ENCODE measurements at places on chromosomes 13 and 19. TPM values are rescaled to one million over a fixed set of nuclear protein-coding genes. Genes with fewer than 3 reads are reported as not detected.

DNA sequence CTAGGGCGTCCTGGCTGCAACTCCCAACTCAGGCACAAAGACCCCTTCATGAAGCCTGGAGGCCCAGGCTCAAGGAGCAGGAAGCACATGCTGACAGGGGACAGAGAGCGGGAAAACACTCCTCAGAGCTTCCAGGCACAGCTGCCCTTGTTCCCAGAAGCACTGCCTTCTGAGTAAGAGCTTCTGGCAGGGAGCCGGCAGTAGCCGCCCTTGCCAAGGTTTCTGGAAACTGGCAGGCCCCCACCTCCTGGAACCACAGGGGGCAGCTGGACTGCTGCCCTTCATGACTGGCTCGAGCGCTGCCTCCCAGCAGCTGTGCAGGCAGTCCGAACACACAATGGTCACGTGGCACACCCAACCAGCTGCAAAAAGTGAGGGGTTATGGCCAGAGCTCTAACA lies 33.6 kb upstream of the EPHX3 start:
- H3K36me3 ChIP-seq, result no peaks in the 10 kb centered on the region
- H3K4me1 ChIP-seq, result peaks cover 77% of the 10 kb centered on the region
- no peaks in the 10 kb centered on the region for H3K27me3 ChIP-seq
- H3K4me3 ChIP-seq, result no peak overlapping the region
- H3K27ac ChIP-seq, result peak overlapping the region; percentile 88

DNA sequence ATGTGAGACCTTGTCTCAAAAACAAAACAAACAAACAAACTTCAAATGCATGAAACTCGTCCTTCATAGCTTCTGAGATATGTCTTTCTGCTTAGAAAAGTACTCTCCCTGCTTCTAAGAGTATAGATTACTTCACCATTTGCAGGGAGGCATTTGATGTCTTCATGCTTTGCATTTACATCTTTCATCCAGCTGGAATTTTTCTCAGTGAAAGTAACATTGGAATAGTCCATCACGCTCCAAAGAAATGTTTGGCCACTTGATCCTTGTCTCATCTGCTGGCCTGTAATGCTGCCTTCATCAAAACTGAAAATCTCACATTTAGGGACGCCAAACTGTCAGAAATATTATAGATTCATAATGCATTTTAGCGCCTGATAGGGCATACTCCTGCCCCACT lies 19.2 kb downstream of the PNMA8A start:
- H3K27me3 ChIP-seq, result no peaks in the 10 kb centered on the region
- H3K4me3 ChIP-seq, result no peak overlapping the region
- H3K27ac ChIP-seq, result no peak overlapping the region
- no peaks in the 10 kb centered on the region for H3K4me1 ChIP-seq

DNA sequence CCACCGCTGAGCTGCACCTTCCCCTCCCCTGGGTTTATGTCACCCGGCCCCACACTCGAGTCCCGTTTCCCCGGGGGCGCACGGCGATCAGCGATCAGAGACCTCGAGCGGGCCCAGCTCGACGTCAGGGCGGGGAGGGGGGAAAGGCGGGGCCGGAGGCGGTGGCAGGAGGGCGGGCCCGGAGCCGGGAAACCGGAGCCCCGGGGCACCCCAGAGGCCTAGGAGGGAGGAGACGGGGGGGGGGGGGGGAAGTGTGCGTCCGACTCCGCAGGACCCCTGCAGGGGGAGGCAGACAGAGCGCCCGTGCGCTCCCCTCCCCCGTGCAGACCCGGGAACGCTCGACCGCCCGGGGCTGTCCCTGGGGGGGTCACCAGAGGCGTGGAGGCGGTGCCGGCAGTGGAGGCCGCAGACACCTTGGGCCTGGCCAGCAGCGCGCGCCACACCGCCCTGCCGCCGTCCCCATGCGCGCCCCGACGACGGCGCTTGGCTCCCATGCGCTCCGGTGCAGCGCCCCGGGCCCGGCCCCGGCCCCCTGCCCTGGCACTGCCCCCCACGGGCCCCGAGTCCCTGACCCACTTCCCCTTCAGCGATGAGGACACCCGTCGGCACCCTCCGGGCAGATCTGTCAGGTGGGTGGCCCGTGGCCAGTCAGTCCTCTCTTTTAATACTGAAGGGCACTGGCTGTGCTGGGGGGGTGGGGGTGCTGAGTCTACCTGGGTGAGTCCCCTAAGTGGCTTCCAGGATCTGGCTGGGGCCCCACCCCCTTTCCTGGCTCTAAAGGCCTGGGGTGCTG lies 11.8 kb downstream of the PDE4A start:
- peak; percentile 76 for DNase-seq
- peak overlapping the region; percentile 55 for H3K4me3 ChIP-seq
- H3K4me1 ChIP-seq, result no peaks in the 10 kb centered on the region
- H3K27me3 ChIP-seq, result no peaks in the 10 kb centered on the region
- H3K36me3 ChIP-seq, result no peaks in the 10 kb centered on the region

DNA sequence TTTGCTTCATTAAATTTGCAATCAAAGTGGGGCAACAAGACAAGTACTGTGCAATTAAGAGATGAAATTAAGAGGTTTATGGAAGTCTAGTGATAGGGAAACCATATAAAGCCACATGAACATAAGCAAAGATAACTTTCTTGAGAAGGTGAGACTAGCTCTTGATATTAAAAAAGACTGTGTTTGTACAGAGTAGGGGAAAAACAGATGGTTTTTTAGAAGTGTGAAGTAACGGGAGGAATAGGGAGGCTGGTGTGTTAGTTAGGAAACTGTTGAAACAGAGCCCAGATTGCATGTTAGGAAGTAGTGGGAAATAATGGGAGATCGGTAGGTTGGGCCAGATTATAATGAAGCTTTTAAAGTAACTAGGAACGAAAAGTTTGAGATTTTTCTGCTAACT lies 149.8 kb upstream of the FREM2 start:
- H3K36me3 ChIP-seq, result no peaks in the 10 kb centered on the region
- H3K4me3 ChIP-seq, result no peak overlapping the region
- no peaks in the 10 kb centered on the region for H3K4me1 ChIP-seq
- H3K27ac ChIP-seq, result no peak overlapping the region
- no peak for DNase-seq

The TNFSF9 gene
- polyA plus RNA-seq, result not detected
